ENCODE measurements at places on chromosomes 16 and 17. TPM values are rescaled to one million over a fixed set of nuclear protein-coding genes. Genes with fewer than 3 reads are reported as not detected.
A peak's percentile ranks its signal among the peaks of the same experiment; 100 is the strongest.

CCL2 gene
- polyA plus RNA-seq = 12.8 TPM

BIRC5 gene
- polyA plus RNA-seq = 0.06 TPM

PPP1R27 gene
- 296 TPM for polyA plus RNA-seq

CCL7 gene
- 2.7 TPM for polyA plus RNA-seq

TMEM235 gene
- polyA plus RNA-seq = not detected

RHBDF2 gene
- 11.2 TPM for polyA plus RNA-seq

ST6GALNAC1 gene
- polyA plus RNA-seq = 0.38 TPM

EVI2B gene
- polyA plus RNA-seq = 0.51 TPM

TP53TG3C gene
- 0.46 TPM for polyA plus RNA-seq

NFATC3 gene
- 9.8 TPM for polyA plus RNA-seq

RPA1 gene
- 22.7 TPM for polyA plus RNA-seq

TLCD2 gene
- polyA plus RNA-seq = 1.1 TPM

PRR15L gene
- polyA plus RNA-seq = 0.04 TPM

CRHR1 gene
- not detected for polyA plus RNA-seq

PRSS36 gene
- 1.7 TPM for polyA plus RNA-seq

SMIM22 gene
- not detected for polyA plus RNA-seq

DNA sequence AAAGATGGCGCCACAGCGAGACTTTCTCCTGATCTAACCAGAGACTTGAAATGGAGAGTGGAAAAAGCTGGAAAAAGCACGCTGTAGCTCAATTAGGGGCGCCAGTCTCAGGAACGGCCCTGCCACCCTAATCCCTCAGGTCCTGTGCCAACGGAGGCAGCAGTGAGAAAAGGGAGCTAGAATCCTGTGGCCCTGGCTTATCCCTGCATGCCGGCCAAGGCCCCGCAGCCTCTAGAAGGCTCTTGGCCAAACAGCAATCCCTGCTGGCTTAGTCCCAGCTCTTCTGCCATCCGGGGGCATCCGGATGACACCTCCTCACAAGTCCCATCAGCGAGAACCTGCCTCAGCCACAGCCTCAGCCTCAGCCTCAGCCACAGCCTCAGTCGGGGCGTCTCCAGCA lies 69.8 kb downstream of the MRM3 start:
- H3K27ac ChIP-seq = peak overlapping the region; percentile 97
- DNase-seq = peak; percentile 63
- peak overlapping the region; percentile 56 for H3K4me3 ChIP-seq

DNA sequence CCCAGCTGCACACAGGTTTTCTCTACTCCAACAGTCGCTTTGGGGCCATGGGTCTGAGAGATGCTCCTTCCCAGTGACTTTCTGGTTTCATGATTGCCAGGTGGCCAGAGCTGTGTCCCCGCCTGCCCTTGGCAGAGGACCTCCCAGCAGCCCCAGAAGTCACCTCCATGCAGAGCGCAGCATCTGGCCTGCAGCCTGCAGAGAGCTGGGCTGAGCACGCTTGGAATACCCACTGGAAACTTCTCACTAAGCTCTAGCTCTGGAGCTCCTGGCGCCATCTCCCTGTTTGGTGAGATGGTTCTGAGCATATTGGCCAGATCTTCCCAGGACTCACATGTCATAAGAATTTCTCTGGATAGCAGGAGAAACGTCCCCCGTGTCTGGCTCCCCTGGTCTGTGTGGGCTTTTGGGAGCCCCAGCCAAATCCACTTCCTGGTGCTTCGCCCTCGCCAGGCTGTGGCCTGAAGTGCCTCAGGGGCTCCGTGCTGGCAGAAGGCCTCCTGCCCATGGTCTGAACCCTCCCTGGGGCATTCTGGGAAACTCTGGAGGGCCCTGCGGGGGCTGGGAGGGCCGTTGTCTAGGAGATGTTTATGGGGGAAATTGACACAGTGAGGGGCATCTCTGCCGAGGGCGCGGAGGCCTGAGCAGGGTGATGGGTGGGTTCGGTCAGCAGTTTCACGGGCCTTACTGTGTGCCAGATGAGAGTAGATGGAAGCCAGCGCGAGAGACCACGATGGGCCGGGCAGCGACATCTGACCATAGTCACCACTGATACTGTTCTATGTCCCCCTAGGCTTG lies 73.2 kb upstream of the CIBAR2 start:
- no peaks in the 10 kb centered on the region for H3K27me3 ChIP-seq
- no peaks in the 10 kb centered on the region for H3K36me3 ChIP-seq
- peak overlapping the region; percentile 44 for H3K27ac ChIP-seq

GRCh38 chr17:47275245-47275984 lies 21.8 kb downstream of the ITGB3 start:
- no peaks in the 10 kb centered on the region for H3K27me3 ChIP-seq
- peak; percentile 93 for DNase-seq

GRCh38 chr17:61400066-61400716 lies 548 bp downstream of the TBX2 start:
- peaks cover 2% of the 10 kb centered on the region for H3K27me3 ChIP-seq
- H3K4me1 ChIP-seq = peaks cover 31% of the 10 kb centered on the region
- H3K36me3 ChIP-seq = no peaks in the 10 kb centered on the region
- H3K27ac ChIP-seq = peak overlapping the region; percentile 50
- H3K4me3 ChIP-seq = peak overlapping the region; percentile 77
- no peak for DNase-seq

DNA sequence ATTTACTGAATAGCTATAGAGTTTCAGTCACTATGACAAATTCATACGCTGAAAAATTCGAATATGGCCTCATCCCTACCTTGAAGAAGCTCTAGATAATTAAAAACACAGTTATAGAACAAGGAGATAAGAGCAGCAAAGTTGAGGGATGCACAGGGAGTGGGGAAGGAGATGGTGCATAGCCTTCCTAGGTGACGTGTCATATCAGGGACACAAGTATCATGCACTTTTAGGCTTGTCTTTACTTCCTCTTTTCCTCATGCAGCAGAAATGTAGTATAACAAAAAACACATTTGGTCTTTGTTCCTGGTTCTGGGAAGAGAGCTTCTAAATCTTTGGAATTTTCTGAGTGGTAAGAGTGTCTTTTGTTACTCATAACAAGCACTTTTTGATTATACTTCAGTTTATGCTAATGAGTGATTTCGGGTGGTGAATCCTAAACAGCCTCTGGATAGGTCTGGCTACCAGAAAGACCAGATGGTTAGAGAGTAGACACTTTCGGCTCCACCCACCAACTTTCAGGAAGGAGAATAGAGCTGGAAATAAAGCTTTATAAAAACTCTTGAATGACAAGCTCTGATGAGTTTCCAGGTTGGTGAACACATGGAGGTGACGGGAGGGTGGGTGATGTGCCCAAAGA lies 341.4 kb downstream of the UTP18 start:
- no peak overlapping the region for H3K4me3 ChIP-seq
- no peak overlapping the region for H3K27ac ChIP-seq
- DNase-seq = no peak
- no peaks in the 10 kb centered on the region for H3K27me3 ChIP-seq
- H3K36me3 ChIP-seq = no peaks in the 10 kb centered on the region

- DNase-seq = no peak
- no peaks in the 10 kb centered on the region for H3K27me3 ChIP-seq
- H3K4me1 ChIP-seq = no peaks in the 10 kb centered on the region
- no peak overlapping the region for H3K4me3 ChIP-seq
These were observed 86.6 kb downstream of the SNX11 start for GRCh38 chr17:48194097-48194550.

- H3K4me3 ChIP-seq = no peak overlapping the region
- H3K27me3 ChIP-seq = no peaks in the 10 kb centered on the region
- H3K36me3 ChIP-seq = no peaks in the 10 kb centered on the region
- DNase-seq = no peak
These were observed 20.2 kb downstream of the TOM1L1 start for GRCh38 chr17:54920819-54921218.

- no peak overlapping the region for H3K4me3 ChIP-seq
- no peaks in the 10 kb centered on the region for H3K27me3 ChIP-seq
- peaks cover 90% of the 10 kb centered on the region for H3K4me1 ChIP-seq
- no peaks in the 10 kb centered on the region for H3K36me3 ChIP-seq
These were observed 61.4 kb downstream of the CREBBP start for GRCh38 chr16:3819175-3819527.

GRCh38 chr16:28042811-28043210 lies 20.7 kb downstream of the GSG1L start:
- peaks cover 7% of the 10 kb centered on the region for H3K4me1 ChIP-seq
- no peak overlapping the region for H3K27ac ChIP-seq
- no peaks in the 10 kb centered on the region for H3K27me3 ChIP-seq
- no peaks in the 10 kb centered on the region for H3K36me3 ChIP-seq

DNA sequence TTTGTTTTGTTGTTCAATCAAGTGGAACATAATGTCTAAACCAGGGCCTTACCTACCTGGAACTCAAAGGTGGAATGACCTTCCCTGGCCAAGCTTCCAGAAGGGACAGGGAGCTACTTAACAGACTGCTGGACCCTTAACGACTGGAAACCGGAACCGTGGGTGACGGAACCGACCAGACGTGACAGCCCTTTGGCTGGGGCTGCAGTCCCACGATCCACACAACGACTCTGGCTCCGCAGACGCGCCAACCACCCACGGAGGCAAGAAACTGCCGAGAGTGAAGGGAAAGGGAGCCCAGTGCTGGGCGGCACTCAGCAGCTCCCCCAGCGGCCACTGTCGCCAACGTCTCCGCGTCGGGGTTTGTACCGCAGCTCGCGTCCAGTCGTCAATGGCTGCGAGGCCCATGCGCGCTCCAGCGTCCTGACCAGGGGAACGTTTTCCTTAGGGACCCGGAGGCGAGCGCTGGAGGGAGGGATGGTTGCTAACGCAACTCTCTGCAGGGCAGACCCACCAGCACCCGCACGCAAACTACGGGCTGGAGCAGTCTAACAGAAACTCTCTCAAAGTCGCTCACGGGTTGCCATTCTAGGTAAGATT lies 5.5 kb upstream of the KIF22 start:
- H3K4me3 ChIP-seq = peak overlapping the region; percentile 57
- no peaks in the 10 kb centered on the region for H3K27me3 ChIP-seq
- H3K4me1 ChIP-seq = peaks cover 11% of the 10 kb centered on the region
- peak; percentile 88 for DNase-seq

GRCh38 chr17:38796451-38797157 lies 2.8 kb downstream of the PIP4K2B start:
- peaks cover 43% of the 10 kb centered on the region for H3K36me3 ChIP-seq
- peak overlapping the region; percentile 96 for H3K27ac ChIP-seq
- peaks cover 29% of the 10 kb centered on the region for H3K4me1 ChIP-seq

DNA sequence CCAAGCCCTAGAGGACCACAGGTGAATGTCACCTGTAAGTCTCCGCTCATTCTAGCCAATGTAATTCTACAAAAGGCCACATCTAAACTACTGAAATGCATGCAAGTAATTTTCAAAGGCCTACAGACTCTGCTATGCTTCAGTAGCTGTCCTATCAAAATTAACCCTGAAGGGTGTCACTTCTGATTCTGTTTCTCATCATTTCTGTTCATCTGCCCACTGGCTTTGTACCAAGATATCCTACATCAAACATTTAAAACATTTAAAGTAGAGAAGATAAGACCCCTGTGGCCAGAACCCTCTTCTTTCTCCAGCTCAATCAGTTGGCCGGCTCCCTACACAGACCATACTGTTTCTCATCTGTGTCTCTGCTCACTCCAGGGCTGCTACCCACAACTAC lies 21.5 kb downstream of the PHF12 start:
- H3K4me3 ChIP-seq = no peak overlapping the region
- no peak for DNase-seq
- no peaks in the 10 kb centered on the region for H3K27me3 ChIP-seq
- H3K27ac ChIP-seq = no peak overlapping the region
- H3K36me3 ChIP-seq = peaks cover 6% of the 10 kb centered on the region
- peaks cover 31% of the 10 kb centered on the region for H3K4me1 ChIP-seq

DNA sequence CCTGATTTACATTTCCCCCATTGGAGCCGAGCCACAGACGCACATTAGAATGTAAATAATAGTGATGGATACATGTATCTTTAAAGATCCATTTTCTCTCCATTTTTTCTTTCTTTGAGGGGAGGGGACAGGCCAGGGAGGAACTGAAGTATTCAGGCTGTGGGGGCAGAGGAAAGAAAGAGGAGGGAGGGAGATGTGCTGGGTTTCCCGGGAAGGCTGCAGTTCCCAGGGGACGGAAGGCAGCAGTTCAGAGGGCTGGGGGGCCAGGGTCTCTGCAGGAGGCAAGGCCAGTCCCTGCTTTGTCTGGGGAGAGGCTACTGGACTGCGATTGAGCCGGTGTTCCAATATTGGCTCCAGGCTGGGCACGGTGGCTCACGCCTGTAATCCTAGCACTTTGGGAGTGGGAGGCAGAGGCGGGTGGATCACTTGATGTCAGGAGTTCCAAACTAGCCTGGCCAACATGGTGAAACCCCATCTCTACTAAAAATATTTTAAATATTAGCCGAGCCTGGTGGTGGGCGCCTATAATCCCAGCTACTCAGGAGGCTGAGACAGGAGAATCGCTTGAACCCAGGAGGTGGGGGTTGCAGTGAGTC lies 94.2 kb upstream of the LHX1 start:
- no peak overlapping the region for H3K4me3 ChIP-seq
- H3K27me3 ChIP-seq = peaks cover 4% of the 10 kb centered on the region
- no peak for DNase-seq
- no peaks in the 10 kb centered on the region for H3K4me1 ChIP-seq

GRCh38 chr17:32486701-32487472 lies at the start of gene CDK5R1:
Gene CDK5R1, plus strand, starts transcription at chr17:32486993. Its CDS starts 628 bp downstream, at chr17:32487621.
- H3K36me3 ChIP-seq = peaks cover 32% of the 10 kb centered on the region
- H3K27me3 ChIP-seq = no peaks in the 10 kb centered on the region
- H3K4me3 ChIP-seq = peak within 1 kb of the TSS; percentile 66
- DNase-seq = peak; percentile 73
- H3K27ac ChIP-seq = peak within 1 kb of the TSS; percentile 88
- H3K4me1 ChIP-seq = peaks cover 22% of the 10 kb centered on the region

GRCh38 chr16:8753416-8754054 lies 43.9 kb downstream of the TMEM186 start:
- no peaks in the 10 kb centered on the region for H3K4me1 ChIP-seq
- H3K36me3 ChIP-seq = no peaks in the 10 kb centered on the region
- no peak overlapping the region for H3K4me3 ChIP-seq

DNA sequence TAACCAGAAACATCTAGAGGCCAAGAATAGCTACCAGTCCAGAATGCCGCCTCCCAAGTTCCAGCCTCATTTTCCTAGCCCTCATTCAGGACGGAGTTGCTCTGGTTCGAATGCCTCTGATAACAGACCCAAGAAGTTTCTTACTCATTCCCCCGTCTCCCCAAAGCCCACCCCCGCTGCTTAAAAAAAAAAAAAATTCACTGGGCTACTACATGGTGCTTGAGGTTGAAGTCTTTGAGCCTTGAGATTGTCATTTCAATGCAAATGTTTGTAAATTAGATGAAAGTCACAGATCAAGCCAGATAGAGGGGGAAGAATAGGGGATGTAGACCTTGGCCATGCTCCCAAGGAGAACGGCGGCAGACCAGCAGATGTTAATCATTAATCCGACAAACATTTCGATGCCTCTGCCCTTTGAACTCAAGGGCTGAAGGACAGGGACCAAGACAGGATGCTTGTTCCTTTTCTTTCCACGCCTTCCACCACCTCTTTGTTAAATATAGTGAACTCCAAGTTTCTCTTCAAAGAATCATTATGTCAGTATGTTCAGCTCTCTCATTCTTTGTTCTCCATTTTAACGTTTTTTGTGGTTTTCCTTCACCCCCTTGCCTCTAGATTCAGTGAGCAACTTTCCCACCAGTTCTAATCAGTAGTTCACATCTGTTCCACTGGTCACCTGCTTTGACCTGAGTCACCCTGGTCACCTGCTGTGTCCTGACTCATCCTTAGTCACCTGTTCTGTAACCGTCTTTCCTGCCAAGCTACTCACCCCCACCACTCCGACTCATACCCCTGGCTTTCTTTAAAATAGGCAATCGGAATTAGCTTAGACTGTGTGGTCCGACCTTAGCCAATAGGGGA lies 190.3 kb downstream of the CPPED1 start:
- H3K4me1 ChIP-seq = no peaks in the 10 kb centered on the region
- H3K27me3 ChIP-seq = no peaks in the 10 kb centered on the region
- H3K36me3 ChIP-seq = no peaks in the 10 kb centered on the region
- no peak overlapping the region for H3K4me3 ChIP-seq
- no peak overlapping the region for H3K27ac ChIP-seq
- no peak for DNase-seq
